CD4-positive, alpha-beta T cell treated with Interleukin-12 subunit alpha and Interleukin-12 subunit beta, for 1 hour (primary cell): ENCODE measurements at places on chromosomes 2 and 18.

GRCh38 chr2:61135510-61135909 is 26.5 kb upstream of the C2orf74 start:
- peak; percentile 24 for DNase-seq

GRCh38 chr2:3557639-3558204 is 411 bp downstream of the RNASEH1 start:
- no peak for DNase-seq

DNA sequence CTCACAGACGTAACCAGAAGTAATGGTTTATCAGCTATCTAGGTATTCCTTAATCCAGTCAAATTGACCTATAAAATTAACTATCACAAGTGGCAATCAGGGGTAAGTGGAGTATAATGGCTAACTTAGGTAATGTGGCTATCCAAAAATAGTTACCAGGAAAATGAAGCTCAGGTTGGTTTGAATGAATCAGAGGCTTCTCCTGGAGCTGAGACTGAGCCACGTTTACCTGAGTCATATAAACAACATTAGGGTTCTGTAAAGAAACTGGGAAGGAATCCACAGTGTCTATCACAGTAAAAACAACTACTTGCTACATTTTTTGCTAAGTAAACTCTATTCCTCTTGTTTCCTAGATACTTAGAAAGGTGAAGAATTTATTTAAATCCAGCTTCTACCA is 236.0 kb upstream of the SPHKAP start:
- DNase-seq, result no peak

DNA sequence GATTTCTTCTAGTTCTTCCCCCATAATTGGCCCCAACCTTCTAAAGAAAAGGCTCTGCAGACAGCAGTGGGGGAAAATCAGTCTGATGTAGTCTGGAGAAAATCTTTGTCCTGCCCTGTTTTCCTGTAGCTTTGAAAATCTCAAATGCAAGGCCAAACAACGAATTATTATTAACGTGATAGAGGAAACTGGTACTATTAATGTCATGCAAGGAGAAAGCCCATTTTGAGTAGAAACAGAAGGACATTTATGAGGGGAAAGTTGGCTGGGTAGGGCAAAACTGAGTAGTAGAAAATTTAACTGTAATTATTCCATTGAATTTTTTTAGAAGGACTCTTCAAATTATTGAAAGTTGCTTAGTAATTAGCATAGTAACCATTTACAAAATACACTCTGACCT is 98.8 kb downstream of the FMNL2 start:
- DNase-seq, result no peak

GRCh38 chr2:49577041-49577440 is 422.7 kb upstream of the FSHR start:
- no peak for DNase-seq

DNA sequence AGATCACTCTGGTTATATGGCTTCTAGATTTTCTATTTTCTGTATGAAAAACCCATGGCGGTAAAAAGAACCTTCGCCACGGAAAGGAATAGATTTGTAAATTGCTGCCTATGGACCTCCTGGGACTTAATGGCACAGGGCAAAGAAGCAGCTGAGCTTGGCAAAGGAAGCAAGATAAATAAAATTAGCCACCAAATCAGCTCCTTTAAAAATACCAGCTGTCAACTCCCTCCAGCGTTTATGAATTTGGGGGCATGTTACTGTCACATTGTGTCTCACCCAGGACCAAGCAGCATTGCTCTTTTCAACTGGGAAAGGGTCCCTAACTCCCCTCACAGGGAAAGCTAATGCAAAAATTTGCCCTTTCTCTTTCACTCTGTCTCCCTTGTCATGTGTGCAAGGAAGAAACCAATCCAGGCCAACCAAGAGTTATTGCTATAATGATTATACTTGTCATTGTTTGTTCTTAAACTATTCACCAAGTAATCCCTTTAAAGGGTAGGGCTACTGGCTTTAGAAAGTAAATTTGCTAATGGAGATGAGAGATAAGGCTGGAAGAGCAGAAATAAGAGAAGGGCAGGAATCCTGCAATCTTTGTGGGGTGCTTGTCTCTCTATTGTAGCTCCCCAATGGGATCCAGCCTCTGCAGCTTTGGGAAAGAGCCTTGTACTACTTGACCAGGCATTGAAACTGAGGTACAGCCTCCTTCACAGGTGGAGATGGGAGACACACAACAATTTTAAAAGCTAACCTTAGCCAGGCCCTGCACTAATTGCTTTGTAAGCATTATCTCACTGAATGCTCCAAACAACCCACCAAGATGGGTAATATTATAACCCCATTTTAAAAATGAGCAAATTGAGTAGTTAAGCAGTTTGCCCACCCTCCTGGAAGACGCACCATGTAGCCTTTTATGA is 119.1 kb upstream of the KLF7 start:
- DNase-seq, result no peak

GRCh38 chr18:57081899-57082298 is 65.0 kb upstream of the BOD1L2 start:
- no peak for DNase-seq

GRCh38 chr2:109384308-109385271 is 229.2 kb downstream of the SEPTIN10 start:
- DNase-seq, result no peak

DNA sequence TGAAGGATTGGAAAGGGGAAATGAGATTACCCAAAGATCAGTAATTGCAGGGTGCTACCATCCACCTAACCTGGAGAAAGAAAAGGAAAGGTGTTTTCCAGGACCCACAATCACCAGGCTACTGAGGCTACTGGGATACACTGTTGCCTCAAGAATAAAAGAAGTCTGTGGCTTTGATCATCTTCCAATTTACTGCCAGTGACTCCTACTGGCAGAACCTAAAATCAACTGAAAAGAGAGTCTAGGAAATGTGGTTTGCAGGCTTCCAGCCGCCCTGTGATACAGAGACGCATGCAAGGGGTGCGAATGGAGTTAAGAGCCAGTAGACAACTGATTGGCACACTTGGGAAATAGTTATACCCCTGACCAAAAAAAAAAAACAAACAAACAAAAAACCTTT is 16.6 kb upstream of the TTL start:
- no peak for DNase-seq

DNA sequence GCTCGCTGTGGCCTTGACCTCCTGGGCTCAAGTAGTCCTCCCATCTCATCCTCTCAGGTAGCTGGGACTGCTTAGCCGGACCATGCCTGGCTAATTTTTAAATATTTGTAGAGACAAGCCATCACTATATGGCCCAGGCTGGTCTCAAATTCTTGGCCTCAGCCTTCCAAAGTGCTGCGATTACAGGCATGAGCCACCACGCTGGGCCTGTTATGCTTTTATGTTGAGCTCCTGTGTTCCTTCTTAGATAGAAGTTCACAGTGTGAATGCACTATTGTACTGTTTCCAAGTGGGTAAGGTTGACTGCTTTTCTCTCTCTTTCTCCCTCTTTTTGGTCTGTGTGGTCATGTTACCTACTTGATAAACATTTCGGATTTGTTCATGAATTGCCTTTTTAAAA is 61.9 kb downstream of the SMCHD1 start:
- DNase-seq, result no peak

DNA sequence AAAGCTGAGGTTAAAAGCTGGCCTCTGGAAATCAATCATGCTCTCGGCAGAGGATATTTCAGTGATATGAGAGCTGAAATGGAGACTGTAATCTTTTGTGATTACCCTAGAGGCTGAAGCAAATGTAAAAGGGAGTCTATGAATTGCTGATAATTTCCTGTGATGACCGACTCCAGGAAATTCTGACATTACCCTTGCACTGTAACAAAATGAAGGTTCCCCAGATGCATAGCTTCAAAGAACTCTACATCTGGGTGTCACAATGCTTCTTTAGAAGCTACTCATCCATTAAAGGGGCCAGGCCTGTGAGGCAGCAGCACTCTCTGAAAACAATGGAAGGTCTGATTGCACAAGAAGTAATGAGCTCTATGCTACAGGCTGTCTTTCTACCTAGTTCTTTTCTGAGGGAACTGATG is 268.2 kb upstream of the SESTD1 start:
- no peak for DNase-seq

- DNase-seq, result no peak
Measured at GRCh38 chr2:241460631-241461030, 47.8 kb downstream of the STK25 start.

DNA sequence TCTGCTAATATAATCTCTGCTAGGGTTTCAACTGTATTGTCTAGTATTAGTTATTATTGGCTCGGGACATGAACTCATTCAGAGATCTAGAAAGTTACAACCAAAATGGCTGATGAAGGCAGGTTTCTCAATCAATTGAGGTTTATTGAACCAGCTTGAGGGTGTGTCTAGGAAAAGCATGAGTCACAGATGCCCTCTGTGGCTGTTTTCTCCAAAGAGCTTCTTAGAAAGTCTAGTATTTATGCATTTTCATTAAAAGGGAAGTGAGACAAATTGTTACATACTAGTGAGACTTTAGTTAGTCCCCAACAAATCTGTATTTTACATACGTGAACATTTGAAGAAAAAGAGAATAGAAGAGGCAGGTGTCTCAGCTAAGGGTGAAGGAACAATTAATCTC is 23.0 kb upstream of the RTTN start:
- DNase-seq, result no peak

- no peak for DNase-seq
Measured at GRCh38 chr2:47334356-47335136, 68.4 kb upstream of the MSH2 start.

DNA sequence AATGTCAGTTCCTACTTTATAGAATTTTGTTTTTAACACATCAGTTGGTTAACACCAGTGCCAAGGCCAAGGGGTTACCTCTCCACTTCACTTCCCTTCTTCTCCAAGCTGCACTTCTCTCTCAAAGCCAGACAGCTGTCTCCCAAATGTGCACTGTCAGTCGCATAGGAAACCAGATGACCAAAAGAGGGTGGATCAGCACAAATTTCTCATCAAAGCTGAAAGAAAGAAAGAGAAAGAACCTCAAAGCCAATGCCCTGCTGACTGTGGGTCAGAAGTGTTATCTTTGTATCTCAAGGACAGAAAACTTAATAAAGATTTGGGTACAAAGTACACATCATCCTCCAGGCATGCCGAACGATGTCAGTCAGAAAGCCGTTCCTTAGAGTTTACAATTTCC is 32.2 kb downstream of the SPATS2L start:
- DNase-seq, result no peak

- DNase-seq, result no peak
Measured at GRCh38 chr2:187689372-187689771, 135.1 kb upstream of the TFPI start.

DNA sequence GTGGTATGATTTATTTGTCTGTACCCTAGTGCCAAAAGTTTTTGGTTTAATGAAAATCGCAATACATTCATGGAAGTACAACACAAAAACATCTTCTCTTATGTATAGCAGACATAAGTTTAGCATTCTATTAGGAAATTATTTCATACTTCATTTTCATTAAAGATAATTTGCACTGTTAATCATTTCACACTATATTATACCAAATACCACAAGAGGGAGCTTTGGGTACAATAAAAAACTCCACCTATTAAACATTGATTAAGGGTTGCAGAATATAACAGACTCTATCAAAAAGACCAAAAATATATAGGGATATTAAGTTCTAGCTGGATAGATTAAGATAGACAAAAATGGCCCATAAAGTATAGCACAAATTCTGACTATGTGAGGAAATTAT is 79.0 kb downstream of the SLC66A3 start:
- DNase-seq, result no peak

- peak; percentile 58 for DNase-seq
Measured at GRCh38 chr18:12911025-12911928, 27.2 kb upstream of the PTPN2 start.

DNA sequence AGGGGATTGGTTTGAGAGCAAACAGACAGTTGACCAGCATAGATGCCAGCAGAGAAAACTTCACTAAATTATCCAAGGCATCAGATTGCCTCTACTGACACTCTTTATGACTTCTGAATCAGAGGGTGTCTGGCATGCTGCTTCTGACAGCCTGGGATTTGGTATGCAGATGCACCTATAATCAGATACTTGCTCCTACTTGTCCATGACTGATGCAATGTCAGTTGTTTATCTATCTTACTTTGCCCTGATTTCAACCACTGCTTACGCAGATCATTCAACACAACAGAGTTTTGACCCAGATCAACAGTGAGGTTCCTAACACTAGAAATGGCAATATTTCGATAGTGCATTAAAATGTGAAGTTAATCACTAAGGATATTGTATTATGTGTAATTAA is 22.6 kb upstream of the CALCRL start:
- DNase-seq, result no peak

DNA sequence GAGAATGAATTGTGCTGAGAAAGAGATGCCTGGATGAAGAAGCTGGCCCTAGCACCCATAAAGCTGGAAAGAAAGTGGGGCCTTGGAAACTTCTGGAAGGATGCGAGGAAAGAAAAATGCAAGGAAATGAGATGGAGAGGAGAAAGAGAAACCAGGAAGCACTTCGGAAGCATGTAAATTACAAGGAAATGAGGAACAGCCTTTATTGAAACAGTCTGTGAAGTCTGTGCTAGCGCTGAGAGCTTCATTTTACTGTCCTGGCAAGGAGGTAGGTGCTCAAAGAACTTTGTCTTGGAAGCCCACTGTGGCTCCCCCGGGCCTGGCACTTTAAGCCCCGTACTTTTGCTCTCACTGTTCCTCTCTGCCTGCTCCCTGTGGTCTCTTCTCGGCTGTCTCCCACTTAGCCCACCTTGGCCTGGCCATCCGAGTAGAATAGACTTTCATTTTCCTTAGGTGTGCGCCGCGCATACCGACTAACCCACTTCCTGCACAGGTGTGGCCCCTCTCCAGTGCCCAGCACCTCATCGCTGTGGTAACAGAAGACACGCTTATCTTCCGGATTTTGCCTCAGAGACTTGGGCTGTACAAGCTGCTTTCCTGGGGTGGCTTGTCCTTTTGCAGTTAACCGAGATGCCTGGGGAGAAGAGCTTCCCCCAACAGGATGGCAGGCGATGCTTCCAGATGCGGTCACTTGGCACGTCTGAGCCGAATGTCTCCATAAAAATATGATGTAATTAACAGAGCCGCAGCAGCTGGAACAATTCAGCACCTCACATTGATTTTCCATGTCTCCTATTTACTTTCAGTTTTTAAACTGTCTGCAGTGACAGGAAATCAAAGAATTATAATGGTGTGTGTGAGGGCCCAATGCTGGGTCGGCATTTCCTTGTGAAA is 199.6 kb downstream of the HRH4 start:
- peak; percentile 39 for DNase-seq
